ENCODE measurements at places on chromosomes 4 and X. TPM values are rescaled to one million over a fixed set of nuclear protein-coding genes. Genes with fewer than 3 reads are reported as not detected.

INTS12 gene
- 30.8 TPM for total RNA-seq

KDM6A gene
- total RNA-seq = 24.9 TPM

CT45A8 gene
- total RNA-seq = not detected

CT55 gene
- not detected for total RNA-seq

PF4V1 gene
- total RNA-seq = not detected

AP1S2 gene
- total RNA-seq = 117 TPM

STPG2 gene
- not detected for total RNA-seq

NIPAL1 gene
- total RNA-seq = 1.1 TPM

GPR119 gene
- total RNA-seq = not detected

SCLT1 gene
- total RNA-seq = 7.7 TPM

ASMT gene
- total RNA-seq = not detected

LRCH2 gene
- 8.1 TPM for total RNA-seq

DKK2 gene
- 0.83 TPM for total RNA-seq

DGKQ gene
- 4.4 TPM for total RNA-seq

SLC10A7 gene
- 8.4 TPM for total RNA-seq

CT47A7 gene
- not detected for total RNA-seq

UGT2B15 gene
- not detected for total RNA-seq

TMEM164 gene
- total RNA-seq = 6.3 TPM

Data from IMR-90 (cell line).